Dermis blood vessel endothelial cell (primary cell): ENCODE measurements at places on chromosomes 12 and 14. TPM values are rescaled to one million over a fixed set of nuclear protein-coding genes. Genes with fewer than 3 reads are reported as not detected.
A peak's percentile ranks its signal among the peaks of the same experiment; 100 is the strongest.

DNA sequence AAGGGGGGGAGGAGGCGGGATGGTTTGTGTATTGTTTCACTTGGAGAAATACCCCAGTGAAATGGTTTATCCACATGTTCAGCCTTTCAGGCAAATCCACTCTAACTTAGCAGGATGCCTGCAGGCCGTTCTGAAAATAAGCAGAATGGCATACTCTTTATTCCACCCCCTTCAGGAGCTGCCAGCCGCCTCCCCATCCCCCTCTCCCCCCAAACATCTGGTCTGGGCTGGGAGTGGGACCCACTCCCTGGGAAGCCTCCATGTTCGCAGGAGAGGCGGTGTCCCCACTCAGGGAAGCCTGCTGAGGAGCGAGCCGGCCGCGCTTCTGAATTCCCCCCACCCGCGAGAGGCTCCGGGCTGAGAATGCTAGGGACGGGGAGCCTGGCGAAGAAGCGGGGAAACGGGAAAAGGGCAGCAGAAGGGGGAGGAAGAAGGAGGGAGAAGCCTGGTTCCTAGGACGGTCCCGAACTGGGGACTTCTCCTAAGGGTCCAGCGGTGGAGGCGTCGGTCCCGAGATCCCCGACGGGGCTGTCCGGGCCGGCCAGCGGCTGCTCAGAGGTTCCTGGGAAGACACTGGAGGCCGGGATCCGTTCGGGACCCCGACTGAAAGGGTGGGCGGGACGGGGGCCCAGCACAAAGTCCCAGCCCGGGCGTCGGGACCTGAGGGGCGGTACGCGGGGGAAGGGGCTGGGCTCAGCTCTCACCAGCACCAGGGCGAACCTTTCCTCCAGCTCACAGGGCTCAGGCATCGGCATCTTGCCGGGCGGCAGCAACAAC, 666 bp downstream of the FMNL3 start:
- DNase-seq, result peak; percentile 64

DNA sequence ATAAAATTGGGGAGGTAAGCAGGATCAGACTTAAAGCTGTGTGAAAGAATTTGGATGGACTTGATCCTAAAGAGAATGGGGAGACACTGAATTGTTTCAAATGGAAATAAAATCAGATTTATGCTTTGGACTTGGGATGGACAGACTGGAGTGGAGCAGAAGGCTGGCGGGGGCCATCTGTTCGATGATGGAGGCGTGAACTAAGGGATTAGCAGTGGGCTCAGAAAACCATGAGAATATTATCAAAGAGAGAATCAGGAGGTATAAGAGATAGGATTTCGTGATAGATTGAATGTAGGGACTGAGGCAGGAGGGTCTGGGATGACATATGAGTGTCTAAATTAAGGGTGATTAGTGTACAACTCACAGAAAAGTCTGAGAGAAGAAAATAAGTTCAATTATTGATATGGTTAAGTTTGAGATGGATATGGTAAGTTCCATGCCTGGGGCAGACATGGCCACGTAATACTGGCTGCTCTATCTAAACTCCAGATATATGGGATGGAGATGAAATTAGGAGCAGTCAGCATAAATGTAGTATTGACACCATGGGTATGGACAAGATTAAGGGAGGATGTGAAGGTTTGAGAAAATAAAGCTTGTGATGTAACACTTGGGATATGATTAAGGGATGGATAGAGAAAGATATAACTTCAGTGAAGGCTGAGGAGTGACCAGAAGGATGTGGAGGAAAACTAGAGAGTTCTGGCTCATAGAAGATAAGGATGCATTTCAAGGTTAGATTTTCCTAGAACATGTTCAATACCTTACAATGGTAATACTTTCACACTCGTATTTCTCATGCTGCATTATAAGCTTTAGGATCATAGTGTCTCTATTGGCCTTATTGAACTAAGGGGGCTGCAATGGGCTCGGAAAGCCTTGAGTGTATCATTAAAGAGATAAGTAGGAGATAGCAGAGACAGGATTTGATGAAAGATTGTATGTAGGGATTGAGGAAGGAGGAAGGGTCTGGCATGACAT, 1.0 kb upstream of the TSSK4 start:
- no peak for DNase-seq

DNA sequence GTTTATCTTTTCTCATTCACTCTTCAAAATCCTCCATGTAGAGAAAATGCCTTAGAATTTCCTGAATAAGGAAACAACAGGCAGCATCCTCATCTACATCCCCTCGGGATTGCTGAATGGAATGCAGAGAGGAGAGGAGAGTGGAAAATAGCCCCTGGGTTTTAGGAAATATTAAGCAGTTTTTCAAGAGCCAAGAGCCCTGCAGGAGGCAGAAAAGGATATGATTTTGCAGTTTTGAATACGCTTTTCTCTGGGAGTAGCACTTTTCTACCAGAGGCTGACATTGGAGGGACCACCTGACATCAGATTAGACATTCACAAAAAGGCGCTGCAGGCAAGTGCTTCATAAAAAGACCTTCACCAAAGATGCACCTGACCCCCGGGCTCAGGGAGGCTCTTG, 362.2 kb upstream of the SFSWAP start:
- DNase-seq, result no peak

- DNase-seq, result no peak
These were observed 189.3 kb downstream of the ITPR2 start for GRCh38 chr12:26643532-26644315.

GRCh38 chr14:91373591-91374254, 43.9 kb downstream of the CCDC88C start:
- DNase-seq, result peak; percentile 69

ZNF641 gene
- 3.1 and 4.3 TPM in 2 replicates for total RNA-seq

OVCH1 gene
- total RNA-seq, result not detected in 2 replicates

SPX gene
- total RNA-seq, result 0.05 and 0.51 TPM in 2 replicates

CD163L1 gene
- 5.4 and 7.1 TPM in 2 replicates for total RNA-seq

STON2 gene
- 100 and 119 TPM in 2 replicates for total RNA-seq

POLE gene
- 32.5 and 39.7 TPM in 2 replicates for total RNA-seq
